Heart left ventricle (tissue), 16 donors: ENCODE measurements at places on chromosomes 6 and 20.

DNA sequence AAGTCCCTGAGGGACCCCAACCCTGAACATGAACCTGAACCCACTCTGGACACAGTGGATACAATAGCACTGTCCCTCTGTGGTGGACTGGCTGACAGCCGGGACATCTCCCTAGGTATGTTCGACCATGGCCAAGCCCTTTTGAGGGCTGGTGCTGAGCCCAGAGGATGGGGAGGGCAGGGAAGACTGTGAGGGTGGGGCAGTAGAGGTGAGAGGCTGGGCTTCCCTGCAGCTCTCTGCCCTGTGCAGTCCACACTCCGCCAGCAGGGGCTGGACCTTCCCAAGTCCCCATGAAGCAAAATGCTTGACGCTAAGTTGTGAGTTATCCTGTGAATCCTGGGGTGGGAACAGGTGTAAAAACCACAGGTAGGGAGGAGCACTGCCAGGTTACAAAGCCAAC, 11.5 kb downstream of the LPIN3 start:
- DNase-seq, result no peak

- peak; percentile 77 for DNase-seq
Observed at GRCh38 chr20:9392892-9393857, 121.2 kb upstream of the LAMP5 start.

DNA sequence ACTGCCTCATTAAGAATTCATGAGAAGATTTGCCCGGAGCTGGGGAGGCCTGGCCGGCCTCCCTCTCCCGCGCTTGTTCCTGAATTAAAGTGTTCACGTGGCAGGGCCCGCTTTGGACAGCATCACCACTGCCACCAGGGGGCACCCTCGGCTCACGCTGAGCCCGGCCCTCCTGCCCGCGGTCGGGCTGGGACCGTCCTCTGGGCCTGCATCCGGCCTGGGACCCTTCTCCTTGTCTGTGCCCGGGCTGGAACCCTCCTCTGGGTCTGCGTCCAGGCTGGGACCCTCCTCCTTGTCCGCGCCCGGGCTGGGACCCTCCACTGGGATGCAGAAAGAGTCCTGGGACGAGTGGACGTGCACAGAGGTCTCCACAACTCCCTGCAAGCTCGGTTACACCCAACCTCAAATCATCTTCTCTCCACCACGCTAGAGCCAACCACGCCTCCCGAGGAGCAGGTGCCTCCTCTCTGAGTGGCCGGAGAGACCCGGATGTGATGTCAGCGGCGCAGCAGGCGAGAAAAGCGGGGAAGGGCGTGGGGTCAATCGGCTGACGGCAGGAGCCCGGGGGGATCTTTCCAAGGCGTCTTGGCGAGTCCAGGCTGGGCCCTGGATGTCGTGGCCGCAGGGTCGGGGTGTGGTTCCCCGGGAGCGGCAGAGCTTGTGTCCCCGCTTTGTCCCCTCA, 50.9 kb upstream of the DACT2 start:
- DNase-seq, result peak; percentile 75

DNA sequence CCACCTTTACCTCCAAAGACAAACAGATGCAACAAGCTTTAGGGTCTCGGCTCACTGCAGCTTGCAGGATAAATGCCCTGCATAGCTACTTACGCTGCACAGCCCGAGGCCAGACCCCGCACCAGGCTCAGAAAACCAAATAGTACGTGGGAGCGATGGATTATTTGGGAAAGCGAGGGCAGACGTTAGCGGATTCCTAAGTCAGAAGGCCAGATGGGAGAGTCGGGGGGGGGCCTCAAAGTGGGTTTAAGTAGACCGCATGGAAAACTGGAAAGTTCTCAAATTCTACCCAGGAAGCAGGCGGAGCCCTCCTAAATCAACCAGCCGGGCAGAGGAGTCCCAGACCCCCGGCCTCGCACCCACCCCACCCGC, 382 bp downstream of the SFT2D1 start:
- DNase-seq, result no peak

DNA sequence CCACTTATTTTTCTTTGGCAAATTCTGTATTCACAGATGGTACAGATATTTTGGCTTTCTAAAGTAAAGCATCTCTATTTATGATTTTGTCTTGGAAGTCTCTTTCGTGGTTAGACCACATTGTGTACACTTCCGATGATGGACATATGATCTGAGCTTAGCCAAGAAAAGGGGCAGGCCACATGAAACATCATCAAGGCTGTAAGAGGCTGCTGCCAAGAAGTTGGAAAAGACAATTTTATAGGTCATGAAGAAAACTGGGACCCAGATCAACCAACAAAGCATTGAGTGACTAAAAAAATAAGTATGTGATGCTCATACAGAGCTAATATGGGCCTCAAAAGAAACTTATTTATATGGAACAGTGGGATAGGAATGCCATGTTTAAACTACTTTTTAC, 266.4 kb downstream of the HAO1 start:
- DNase-seq, result no peak

GRCh38 chr20:46293084-46293483, 15.2 kb downstream of the CDH22 start:
- no peak for DNase-seq

GRCh38 chr6:20569000-20569610, 34.8 kb downstream of the CDKAL1 start:
- no peak for DNase-seq

DNA sequence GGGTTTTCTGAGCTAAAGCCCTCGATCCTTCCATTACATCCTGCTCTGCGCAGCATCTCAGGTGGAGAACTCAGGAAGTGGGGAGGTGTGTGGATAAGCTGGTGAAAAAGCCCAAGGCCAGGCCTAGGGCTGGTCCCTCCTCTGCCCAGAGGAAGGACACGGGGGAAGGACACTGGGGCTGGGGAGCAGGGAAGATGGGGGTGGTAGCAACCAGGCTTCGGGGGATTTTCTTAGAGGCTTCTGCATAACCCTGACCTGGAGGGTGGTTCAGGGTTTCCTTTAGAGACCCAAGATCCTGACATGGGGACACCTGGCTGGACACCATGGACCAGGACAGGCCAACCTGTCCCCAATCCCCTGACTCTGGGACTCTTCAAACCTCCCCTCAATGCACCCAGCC, 37.9 kb downstream of the SUN5 start:
- no peak for DNase-seq

DNA sequence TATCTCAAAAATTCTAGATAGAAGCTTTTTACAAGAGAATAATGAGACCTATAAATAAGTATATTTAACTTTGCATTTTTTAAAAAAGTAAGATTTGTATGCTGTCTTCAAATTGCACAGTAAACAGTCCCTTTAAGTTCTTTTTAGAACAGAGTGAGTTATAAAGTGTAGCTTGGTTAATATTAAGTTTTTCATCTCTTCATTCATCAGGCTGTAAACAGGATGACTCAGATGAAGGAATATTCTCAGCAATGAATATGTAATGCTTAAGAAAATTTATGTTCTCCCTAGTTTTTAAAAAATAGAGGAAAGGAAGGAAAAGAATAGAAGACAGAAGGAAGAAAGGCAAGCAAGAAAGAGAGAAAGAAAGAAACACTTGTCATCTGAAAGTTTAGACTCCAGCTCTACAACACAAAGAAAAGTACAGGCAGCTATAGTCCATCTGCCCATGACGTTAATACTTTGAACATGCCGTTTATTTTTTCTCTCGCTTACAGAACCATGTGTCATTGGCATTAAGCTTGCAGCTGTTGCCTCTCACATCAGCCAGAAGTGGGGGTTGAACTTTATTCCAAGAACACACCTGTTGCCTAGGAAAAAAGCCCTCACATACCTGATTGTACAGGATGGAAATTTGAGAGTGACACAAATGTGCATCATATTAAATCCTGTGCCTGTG, 36.1 kb downstream of the CAP2 start:
- DNase-seq, result no peak

- no peak for DNase-seq
Observed at GRCh38 chr6:143115728-143116127, 55.0 kb downstream of the AIG1 start.

DNA sequence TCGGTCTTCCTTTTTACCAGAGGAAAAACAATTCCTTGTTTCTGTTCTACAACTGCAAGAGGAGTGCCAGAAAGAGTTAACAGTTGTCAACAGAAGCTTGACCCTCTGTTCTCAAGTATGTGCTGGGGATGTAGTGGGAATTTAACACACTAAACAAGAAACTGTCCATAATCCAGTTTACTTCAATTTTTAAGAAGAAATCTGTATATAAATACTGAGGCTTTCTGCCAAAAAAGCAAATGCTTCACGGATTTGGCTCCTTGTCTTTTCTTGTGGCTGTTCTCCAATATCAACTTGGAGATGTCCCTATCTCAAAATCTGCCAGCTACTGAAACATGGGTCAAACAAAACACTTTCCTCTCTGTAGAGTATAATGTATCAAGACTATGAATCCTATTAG, 26.8 kb downstream of the REV3L start:
- no peak for DNase-seq
